ENCODE measurements at places on chromosomes 6 and 20.

DNA sequence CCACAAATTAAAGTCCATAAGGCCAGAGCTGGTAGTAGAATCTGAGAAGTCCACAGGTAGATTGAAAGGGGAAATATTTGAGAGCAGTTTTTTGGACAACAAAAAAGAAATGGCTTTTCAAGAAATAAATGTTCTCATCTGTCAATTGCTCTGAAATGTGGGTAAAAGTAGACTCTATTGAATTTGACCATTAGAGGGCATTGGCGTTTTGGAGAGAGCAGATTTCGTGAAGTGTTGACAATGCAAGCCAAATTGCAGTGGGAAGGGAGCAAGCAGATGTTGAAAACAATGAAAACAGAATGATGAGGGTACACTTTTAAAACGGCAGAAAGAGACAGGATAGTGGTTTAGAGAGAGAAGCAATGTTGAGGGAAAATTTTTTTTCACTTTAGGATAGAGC is 149.1 kb upstream of the FAM83B start:
- no peak for DNase-seq

DNA sequence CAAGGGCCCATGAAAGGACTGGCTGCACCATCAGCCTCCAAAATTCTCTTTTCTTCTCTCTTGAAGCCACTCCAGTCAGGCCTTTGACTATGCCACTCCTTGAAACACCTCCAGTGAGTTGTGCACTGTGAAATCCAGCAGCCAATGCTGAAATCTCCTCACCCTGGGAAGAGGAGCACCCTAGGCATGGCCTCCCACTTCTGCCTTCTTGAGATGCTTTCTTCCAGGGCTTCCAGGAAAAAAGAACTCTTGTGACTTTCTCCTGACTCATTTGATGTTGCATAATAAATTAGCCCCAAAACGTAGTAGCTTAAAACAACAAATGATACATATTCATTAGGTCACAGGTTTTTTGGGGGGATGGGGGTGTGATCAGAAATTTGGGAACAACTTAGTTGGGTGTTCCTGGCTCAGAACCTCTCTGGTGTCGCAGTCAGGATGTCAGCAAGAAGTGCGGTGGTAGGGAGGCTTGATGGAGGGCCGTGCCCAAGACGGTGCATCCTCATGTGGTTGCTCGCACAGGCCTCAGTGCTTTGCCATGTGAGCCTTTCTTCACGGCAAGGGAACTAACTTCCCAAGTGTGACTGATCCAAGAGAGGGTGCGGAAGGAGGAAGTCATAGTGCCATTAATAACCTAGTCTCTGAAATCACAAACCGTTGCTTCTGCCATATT is 12.1 kb downstream of the NCR2 start:
- DNase-seq, result no peak

DNA sequence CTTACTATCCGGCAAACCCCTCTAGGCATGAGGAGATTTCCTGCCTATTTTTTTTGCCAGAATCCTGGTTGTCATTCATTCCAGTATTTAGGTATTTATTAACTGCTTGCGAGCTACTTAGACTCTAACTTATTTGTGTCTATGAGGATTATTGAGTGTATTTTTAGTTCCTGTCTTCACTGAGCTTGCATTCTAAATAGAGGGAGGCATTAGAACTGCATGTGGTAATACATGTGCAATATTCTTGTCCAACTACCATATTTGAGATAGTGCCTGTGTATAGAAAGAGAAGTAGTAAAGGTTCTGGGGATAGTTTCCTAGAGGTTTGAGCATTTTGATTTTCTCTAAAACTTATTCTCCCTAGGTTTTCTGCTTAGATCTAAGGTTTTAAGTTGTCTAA is 308.9 kb downstream of the EYA4 start:
- DNase-seq, result no peak

DNA sequence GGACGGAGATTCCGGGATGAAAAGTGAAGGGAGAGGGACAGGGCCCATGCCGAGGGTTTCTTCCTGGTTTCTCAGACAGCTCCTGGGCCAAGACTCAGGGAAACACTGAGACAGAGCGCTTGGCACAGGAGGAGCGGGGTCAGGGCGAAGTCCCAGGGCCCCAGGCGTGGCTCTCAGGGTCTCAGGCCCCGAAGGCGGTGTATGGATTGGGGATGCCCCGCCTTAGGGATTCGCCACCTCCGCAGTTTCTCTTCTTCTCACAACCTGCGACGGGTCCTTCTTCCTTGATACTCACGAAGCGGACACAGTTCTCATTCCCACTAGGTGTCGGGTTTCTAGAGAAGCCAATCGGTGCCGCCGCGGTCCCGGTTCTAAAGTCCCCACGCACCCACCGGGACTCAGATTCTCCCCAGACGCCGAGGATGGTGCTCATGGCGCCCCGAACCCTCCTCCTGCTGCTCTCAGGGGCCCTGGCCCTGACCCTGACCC is 55.0 kb upstream of the HLA-A start:
- peak; percentile 27 for DNase-seq

GRCh38 chr6:144578385-144579350 is 293.5 kb downstream of the UTRN start:
- no peak for DNase-seq

GRCh38 chr6:70371454-70372105 is 41.7 kb upstream of the FAM135A start:
- no peak for DNase-seq

DNA sequence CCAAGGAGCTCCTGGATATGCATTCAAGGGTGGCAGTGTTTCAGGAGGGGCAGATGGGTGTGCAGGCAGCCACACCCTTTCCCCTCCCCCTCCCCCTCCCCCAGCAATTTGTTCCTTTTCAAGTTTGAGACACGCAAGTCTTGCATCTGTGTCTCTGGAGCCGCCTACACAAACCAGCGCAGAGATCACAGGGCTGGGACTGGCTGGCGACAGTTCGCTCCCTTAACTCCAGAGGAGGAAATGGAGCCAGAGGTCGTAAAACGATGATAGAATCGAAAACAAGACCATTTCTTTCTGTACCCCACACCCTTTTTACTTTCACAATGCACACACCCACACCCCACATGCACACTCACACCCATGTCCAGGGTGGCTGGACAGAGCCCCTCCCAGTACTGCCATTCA is 163.1 kb downstream of the LY86 start:
- no peak for DNase-seq

- DNase-seq, result peak; percentile 80
These were observed 6.6 kb upstream of the BTNL2 start for GRCh38 chr6:32413427-32414047.

GRCh38 chr6:21003780-21004541 is 469.7 kb downstream of the CDKAL1 start:
- DNase-seq, result no peak

DNA sequence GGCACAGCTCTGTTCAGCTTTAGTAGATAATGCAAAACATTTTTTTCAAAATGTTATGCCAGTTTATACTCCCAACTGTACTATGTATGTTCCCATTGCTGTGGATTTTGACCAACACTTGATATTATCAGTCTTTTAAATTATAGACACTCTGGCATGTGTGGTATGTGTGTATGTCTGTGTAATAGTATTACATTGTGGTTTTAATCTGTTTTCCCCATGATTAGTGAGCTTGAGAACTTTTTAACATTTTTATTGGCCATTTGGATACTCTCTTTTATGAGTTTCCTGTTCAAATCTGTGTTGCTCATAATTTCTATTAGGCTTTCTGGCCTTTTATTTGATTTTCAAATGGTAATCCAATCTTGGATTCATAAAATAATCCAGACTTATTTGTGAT is 69.2 kb upstream of the TXNDC5 start:
- no peak for DNase-seq

DNA sequence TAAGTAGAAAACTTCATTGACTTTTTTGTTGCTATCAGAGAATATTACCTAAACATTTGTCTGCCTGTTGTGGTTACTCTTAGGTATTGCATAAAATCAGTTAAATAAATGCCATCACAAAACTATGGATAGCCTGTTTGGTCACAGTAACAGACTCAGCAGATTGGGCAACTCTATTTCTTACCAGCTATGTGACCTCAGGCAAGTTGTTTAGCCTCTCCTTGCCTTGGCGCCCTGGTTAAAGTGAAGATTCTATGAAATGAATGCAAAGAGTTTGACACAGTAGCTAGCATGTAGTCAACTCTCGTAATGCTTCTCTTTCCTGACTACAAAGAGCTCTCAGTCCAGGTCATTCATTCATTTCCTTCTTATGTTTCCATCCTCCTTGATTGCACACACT is 82.5 kb upstream of the ID4 start:
- DNase-seq, result no peak

- DNase-seq, result no peak
These were observed 293.7 kb upstream of the TCF21 start for GRCh38 chr6:133595111-133595761.

- DNase-seq, result no peak
These were observed 40.2 kb upstream of the FAM50B start for GRCh38 chr6:3808759-3809514.
